ENCODE measurements at places on chromosomes 5 and 9. TPM values are rescaled to one million over a fixed set of nuclear protein-coding genes. Genes with fewer than 3 reads are reported as not detected.

GRCh38 chr5:55991768-55992486 is 2.8 kb downstream of the IL6ST start:
- DNase-seq, result no peak

The ZFR gene
- 126 TPM for total RNA-seq

The SNCAIP gene
- total RNA-seq, result 2.6 TPM

DNA sequence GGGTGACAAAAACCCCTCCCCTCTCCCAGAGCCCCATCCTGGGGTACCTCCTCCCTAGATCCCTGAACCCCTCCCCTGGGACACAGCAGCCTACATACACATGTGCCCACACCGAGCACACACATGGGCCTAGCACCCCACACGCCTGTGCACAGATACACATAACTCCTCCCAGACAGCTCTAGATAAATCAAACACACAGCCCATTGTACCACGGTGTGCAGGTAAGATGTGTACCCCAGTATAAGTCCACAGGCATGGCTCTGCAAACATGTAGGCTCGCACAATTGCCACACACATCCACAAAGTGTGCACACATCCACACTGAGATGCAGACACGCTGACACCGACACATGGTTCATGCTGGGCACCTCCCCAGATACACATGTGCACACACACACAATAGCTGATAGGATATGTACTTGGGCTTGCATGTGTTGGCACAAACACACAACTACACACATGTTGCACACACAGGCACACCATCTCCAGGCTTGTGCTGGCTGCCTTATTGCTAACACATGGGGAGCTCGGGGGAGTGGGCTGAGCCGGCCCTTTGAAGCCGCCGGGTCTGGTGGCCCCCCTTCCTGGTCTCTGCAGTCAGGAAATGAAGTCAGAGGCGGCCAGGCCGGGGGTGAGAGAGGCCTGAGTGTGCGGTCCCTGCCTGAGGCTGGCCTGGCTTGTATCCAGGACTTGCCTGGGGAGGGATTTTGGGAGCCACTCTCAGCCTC is 30.2 kb downstream of the GOLGA2 start:
- no peak for DNase-seq

GRCh38 chr5:100575815-100576214 is 40.6 kb downstream of the FAM174A start:
- DNase-seq, result no peak

GRCh38 chr5:109455598-109456096 is 45.9 kb upstream of the PJA2 start:
- no peak for DNase-seq

GRCh38 chr5:166719991-166720390 is 1571.5 kb upstream of the WWC1 start:
- no peak for DNase-seq

The SH3GL2 gene
- not detected for total RNA-seq

GRCh38 chr9:92686954-92687353 is 17.0 kb upstream of the IPPK start:
- DNase-seq, result no peak

The PCDHA1 gene
- 0.20 TPM for total RNA-seq

DNA sequence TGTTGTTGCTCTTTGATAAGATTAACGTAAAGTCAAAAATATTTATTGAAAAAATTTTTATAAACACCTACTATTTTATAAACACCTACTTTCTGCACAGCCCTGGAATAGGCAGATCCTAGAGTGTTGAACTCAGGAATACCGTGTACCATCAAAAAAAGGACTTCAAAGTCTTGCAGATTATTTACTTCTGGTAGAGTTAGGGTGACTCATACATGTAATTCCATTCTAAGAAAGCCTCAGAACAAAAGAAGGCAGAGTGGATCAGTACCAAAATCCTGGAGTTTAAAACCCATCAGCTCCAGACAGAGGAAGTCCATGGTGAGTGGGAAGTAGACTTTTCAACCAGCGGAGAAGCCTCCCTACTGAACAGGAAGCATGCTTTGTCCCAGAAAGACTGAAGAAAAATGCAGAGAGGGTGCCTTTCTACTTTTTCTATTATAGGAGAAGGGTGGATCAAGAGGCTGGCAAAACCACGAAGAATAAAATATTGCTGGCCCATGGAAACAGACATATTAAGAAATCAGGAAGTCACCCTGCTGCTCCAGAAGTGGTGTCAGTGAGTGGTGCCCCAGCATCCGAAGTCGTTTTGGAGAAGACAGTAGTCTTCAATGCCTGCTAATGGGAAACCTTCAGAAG is 45.1 kb upstream of the DAB2 start:
- no peak for DNase-seq

GRCh38 chr9:125966959-125967711 is 220.0 kb downstream of the PBX3 start:
- no peak for DNase-seq

DNA sequence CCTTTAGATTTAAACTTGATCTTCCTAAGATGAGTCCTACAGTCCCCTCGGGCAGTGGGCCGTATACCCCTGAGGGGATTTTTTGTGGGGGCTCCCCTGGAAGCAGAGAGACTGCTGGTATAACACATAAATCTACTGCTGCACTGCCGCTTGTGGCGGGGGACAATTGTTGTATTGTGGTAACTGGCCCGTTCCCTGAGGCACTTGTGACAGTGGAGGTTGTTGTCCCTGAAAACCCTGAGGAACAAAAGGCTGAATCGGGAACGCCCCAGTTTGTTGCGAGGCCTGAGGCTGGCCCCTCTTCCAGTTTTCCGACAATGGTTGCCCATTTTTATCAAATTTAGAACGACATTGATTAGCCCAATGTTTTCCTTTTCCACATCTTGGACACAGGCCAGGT is 4.7 kb upstream of the TMEM141 start:
- DNase-seq, result no peak

- peak; percentile 18 for DNase-seq
These were observed 30.1 kb upstream of the PDE8B start for GRCh38 chr5:77180167-77181081.

- DNase-seq, result no peak
These were observed 39.5 kb upstream of the TNFSF15 start for GRCh38 chr9:114845373-114845772.

- no peak for DNase-seq
These were observed 46.7 kb downstream of the GDNF start for GRCh38 chr5:37792975-37793631.

DNA sequence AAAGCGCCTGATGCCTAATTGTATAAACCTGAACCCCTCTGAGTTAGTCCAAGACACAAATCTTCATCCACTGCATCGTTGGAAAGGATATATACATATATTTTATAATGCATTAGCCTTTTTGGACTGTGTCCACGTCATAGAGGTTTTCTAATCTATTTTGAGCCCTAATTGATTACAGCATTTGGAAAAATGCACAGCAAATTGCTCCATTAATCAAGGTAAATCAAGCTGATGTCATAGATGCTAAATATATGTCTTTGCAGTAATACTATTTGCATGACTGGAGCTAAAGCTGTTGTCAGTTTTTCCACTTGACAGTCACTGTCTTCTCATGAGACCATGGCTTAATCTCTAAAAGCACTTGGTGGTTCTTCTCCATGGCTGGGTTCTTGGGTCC is 483.5 kb upstream of the TNC start:
- DNase-seq, result no peak

DNA sequence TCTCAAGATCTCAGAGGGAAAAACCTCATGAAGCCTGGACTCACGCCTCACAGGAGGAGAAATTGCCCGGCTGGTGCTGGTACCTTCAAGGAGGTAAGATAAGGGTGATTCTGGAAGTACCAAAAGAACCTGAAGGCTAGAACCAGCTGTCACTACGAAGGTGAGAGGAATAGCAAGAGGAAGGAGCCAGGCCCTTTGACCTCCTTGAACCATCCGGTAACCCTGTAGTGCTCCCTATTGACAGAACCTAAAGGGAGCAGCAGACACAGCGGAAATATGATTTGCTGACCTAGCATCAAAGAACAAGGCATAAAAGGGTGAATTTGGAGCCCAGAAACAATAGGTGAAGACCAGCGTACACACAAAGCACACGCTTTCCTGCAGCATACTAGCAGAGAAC is 92.2 kb downstream of the DOCK8 start:
- DNase-seq, result peak; percentile 60

The PLAA gene
- 43.5 TPM for total RNA-seq

DNA sequence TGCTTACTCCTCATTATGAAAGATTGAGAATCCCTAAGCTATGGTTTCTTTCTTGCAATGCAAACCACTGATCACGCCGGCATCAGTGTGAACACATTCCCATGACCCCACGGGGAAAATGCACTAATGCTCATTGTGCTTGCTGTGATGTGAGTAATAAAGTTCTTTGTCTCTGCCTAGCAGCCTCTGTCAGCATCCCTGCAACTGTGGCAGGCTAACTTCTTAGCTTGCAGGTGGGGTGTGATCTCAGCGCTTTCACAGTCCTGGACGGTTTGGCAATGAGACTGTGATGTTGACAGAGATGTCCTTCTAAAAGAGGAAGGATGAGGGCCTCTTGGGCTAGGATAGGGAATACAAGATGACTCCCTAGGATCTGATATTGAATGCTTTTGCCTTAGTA is 1218.7 kb downstream of the EFNA5 start:
- no peak for DNase-seq

GRCh38 chr9:123978981-123979380 is 32.6 kb upstream of the LHX2 start:
- DNase-seq, result no peak

DNA sequence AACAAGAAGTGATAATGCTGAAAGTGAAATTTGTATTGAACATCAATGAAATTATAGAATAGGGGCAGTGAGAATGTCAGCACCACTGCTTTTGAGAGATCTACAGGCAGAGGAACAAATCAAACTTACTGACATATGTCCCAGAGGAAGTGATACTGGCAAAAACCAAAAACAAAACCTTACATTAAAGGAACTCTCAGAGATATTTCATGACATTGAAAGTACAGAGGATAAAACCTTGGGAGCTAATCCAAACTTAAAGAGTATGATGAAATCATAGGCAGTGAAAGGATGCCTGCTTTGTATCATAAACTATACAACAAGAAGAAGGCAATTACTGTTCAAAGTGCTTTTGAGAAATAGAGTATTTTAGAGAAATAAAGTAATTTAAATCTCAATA is 90.4 kb upstream of the SV2C start:
- DNase-seq, result no peak

The THG1L gene
- 23.9 TPM for total RNA-seq

The FAM78A gene
- total RNA-seq, result 6.9 TPM

The DDX46 gene
- 29.3 TPM for total RNA-seq

The BNC2 gene
- 4.3 TPM for total RNA-seq

GRCh38 chr9:105206496-105206820 is 38.0 kb upstream of the SLC44A1 start:
- DNase-seq, result no peak
